ENCODE measurements at places on chromosomes 7 and 10.

DNA sequence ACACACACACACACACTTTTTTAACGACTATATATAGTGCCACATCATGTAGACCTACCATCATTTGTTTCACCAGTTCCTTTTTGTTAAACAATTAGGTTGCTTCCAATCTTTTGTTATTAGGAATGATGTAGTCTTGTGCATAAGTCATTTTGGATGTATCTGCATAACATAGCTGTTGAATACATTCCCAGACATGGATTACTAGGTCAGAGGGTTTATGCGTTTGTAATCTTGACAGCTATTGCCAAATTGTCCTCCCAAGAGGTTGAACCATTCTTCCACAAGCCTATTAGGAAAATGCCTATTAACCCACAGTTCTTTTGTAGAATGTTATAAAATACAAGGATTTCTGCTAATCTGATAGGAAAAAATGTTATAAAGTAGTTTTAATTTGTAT lies 87.3 kb downstream of the PALS2 start:
- no peak for DNase-seq

DNA sequence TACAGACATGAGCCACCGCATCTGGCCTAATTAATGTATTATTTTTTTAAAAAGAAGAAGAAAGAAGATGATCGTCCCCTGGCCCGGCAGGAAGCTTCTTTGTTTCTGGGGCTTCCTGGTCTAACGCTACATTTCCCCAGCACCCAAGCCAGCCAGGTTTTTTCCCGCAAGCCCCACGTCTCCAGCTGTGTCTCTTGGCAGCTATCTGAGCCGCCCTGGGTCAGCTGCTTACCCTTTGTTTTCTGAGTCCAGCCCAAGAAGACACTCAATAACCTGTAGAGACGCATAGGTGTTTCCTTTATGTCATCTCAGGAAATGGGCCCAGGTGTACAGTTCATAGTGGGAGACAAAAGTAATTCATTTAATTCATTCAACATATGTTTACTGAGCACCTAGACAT lies 110.2 kb downstream of the MTPAP start:
- DNase-seq, result no peak

DNA sequence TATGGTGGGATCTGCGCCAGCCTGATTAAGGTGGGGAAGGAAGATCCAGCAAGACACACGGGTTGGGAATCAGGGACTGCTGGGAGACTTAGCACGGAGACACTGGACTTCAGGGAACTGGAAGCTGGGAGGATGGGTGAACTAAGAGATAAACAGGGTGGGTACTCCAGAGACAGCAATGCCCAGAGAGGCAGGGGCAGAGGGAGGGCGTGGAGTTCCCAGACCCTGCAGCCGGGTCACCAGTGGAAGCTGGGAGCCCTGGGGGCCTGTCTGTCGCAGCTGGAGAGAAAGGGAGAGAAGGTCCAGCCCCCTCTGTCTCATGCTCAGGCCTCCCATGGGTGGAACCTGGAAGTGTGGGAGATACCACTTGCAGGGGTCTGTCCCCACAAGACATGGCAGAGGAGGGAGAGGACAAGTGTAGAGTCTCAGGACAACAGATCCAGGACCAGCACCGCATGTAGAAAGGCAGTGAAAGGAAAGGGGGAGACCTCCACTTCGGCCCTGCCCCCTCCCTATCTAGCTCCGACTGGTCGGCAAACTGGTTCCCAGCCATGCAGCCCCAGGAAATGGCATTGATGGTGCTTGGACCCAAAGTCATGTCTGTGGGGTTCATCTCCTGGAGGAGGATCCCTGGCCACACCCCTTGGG lies 44.4 kb downstream of the AOC1 start:
- no peak for DNase-seq

GRCh38 chr7:103859709-103860108 lies 129.7 kb downstream of the RELN start:
- no peak for DNase-seq

- DNase-seq, result no peak
These were observed 3.3 kb downstream of the MAD1L1 start for GRCh38 chr7:2229467-2229866.

Measured in spleen (tissue), 13 donors.